ENCODE measurements at places on chromosomes 16 and 17. TPM values are rescaled to one million over a fixed set of nuclear protein-coding genes. Genes with fewer than 3 reads are reported as not detected.
A peak's percentile ranks its signal among the peaks of the same experiment; 100 is the strongest.

DNA sequence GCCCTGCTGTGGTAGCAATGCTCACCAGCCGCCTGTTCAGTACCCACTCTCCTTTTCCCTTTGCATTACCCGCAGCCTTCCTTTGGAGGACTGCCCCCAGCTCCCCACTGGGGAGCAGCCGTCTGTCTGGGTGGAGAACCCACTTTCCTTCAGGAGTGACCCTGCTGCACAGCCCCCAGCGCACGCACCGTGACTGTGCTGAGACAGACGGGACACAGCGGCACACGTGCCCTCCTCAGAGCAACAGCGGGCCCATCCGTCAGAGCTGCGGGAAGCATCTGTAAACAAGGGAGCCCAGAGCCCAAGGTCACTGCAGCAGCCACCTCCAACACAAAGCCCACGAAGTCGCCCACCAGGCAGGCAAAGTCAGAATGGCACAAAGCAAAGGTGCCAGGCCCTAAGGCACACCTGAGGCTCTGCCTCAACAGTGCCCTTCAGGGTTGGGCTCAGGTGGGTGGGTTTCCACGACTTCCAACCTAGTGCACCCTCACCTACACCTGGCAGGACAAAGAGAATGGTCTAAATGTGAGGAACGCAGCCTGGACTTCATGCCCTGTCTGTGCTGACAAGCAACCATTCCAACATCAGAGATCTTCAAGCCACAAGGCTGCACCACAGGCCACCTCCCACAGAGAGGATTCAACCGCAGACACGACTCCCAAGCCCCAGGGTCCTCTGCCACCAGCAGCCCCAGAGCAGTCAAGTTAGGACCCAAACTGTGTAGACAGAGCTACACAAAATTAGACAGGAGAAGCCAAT lies 9.9 kb downstream of the AXIN1 start:
- H3K36me3 ChIP-seq, result peaks cover 32% of the 10 kb centered on the region
- no peak overlapping the region for H3K4me3 ChIP-seq
- no peaks in the 10 kb centered on the region for H3K27me3 ChIP-seq
- DNase-seq, result no peak
- H3K4me1 ChIP-seq, result peaks cover 2% of the 10 kb centered on the region
- H3K27ac ChIP-seq, result peak overlapping the region; percentile 14

GRCh38 chr17:33688771-33689170 lies 395.7 kb upstream of the ASIC2 start:
- H3K27ac ChIP-seq, result no peak overlapping the region
- peaks cover 5% of the 10 kb centered on the region for H3K27me3 ChIP-seq
- H3K4me3 ChIP-seq, result no peak overlapping the region
- H3K4me1 ChIP-seq, result no peaks in the 10 kb centered on the region
- no peak for DNase-seq

GRCh38 chr16:10637337-10638037 lies 57.1 kb upstream of the EMP2 start:
- no peaks in the 10 kb centered on the region for H3K36me3 ChIP-seq
- no peak for DNase-seq
- H3K27me3 ChIP-seq, result peaks cover 11% of the 10 kb centered on the region
- H3K4me3 ChIP-seq, result no peak overlapping the region

DNA sequence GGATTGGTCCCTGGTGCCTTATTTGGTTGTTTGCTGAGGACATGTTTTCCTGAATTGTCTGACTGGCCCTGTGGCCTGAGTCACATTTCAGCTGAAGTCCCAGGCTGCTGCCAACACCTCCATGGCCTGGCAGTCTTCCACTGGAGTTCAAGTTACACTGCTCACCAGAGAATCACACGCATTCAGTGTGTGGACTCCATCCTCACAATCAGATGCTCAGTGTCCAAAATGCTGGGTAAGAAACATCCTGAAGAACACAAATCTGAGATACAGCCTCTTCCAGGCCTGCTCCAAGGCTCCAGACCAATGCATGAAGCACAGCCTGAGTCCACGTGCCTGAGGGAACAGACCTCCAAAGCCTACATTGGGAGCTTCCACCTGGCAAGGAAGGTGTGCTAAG lies 19.2 kb downstream of the CD300LB start:
- DNase-seq, result no peak
- H3K27me3 ChIP-seq, result peaks cover 15% of the 10 kb centered on the region
- H3K27ac ChIP-seq, result no peak overlapping the region
- no peaks in the 10 kb centered on the region for H3K4me1 ChIP-seq

DNA sequence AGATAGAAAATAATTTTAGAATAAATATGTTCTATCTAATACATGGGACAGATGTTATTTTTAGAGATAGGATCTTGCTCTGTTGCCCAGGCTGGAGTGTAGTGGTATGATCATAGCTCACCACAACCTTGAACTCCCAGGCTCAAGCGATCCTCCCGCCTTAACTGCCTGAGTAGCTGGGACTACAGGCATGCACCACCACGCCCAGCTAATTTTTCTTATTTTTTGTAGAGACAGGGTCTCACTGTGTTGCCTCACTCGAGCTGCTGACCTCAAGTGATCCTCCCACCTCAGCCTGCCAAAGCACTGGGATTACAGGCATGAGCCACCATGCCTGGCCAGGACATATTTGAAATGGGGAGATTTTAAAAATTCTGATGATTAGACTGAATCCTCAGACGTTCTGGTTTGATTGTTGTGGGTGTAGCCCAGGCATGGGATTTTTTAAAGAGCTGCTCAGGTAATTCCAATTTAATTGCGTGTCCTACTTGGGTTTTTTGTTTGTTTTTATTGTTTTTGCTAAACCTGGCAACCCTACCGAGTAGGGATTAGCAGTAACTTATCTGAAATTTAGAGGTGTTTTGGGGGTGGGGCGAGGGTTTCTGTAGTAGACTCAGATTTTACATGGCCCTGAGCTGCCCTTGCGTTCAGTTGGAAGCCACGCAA lies 142.9 kb downstream of the RAB11FIP4 start:
- H3K4me1 ChIP-seq, result peaks cover 2% of the 10 kb centered on the region
- peak overlapping the region; percentile 33 for H3K27ac ChIP-seq
- H3K4me3 ChIP-seq, result no peak overlapping the region

Gene ADAP2
- 2.3 TPM for total RNA-seq

GRCh38 chr16:56355221-56355620 lies 70.1 kb downstream of the AMFR start:
- peaks cover 12% of the 10 kb centered on the region for H3K4me1 ChIP-seq
- H3K27ac ChIP-seq, result no peak overlapping the region
- H3K27me3 ChIP-seq, result peaks cover 4% of the 10 kb centered on the region

Gene SLC16A11
- total RNA-seq, result 1.4 TPM

GRCh38 chr16:14500791-14501190 lies 129.3 kb downstream of the PARN start:
- no peaks in the 10 kb centered on the region for H3K36me3 ChIP-seq
- no peaks in the 10 kb centered on the region for H3K27me3 ChIP-seq
- no peak overlapping the region for H3K4me3 ChIP-seq
- H3K27ac ChIP-seq, result no peak overlapping the region
- DNase-seq, result no peak

Gene BRIP1
- total RNA-seq, result 14.3 TPM

DNA sequence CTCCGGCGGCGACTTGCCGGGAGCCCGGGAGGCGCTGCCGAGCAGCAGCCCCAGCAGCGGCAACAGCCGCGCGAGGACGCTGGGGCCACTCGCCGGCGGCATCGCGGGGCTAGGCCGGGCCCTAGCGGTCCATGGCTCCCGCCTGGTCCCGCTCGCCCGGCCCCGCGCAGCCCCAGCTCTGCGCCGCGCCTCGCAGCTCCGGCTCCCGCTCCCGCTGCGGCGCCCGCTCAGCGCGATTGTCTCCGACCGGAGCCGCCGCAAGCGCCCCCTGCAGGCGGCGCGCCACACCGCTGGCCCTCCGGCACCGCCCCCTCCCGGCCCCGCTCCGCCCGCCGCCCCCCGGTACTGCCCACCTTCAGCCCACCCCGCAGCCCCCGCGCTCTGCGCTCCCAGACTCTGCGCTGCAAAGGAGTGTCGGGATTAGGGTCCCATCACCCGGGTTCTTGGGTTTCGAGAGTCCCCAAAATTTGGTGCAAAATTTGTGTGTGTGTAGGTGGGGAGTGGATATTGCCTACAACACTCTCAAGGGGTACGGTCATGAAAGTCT lies at the start of gene FAM171A2:
Gene FAM171A2 (minus strand): TSS at position 241 of the 547 bp plus-strand sequence. CDS start 139 bp downstream, at position 102.
- peaks cover 29% of the 10 kb centered on the region for H3K27me3 ChIP-seq
- peaks cover 15% of the 10 kb centered on the region for H3K4me1 ChIP-seq
- H3K27ac ChIP-seq, result peak within 1 kb of the TSS; percentile 83

DNA sequence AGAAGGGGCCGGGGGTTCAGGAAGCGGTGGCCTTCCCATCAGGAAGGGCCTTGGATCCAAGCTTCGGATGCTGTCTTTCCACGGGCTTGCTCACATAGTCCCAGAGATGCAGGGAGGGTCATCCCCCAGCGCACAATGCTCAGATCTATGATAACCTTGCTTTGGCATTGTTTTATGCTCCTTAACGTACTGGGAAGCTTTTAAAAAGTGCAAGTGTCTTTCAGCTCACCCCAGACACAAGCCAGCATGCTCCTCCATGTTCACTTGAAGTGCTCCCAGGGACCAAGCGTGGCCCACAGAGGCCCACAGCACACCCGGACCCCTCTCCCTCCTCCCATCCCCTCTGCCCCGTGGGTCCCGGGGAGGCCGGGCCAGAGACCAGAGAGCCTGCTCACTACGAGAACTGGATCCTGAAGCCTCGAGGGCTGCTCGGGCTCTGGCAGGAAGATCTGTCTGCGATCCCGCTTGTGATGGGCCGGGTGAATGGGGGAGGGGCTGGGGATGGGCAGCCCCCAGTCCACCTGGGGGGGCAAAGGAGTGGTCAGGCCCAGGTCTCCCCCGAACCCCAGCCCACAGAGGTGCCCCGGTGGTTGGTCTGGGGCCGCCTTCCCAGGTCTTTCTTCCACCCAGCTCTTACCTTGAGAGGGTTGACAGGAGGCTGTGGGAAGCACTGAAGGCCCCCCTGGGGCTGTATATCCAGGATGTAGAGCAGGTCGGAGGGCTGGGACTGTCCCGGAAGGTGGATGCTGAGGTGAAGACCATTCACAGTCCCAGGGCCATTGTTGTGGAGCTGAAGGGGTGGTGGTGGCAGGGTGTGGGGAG lies 11.8 kb upstream of the FAM171A2 start:
- peaks cover 4% of the 10 kb centered on the region for H3K27me3 ChIP-seq
- no peak overlapping the region for H3K4me3 ChIP-seq
- H3K27ac ChIP-seq, result no peak overlapping the region
- peaks cover 2% of the 10 kb centered on the region for H3K4me1 ChIP-seq
- H3K36me3 ChIP-seq, result no peaks in the 10 kb centered on the region

Gene TBC1D3G
- total RNA-seq, result not detected

- no peak overlapping the region for H3K27ac ChIP-seq
- H3K4me3 ChIP-seq, result no peak overlapping the region
- no peak for DNase-seq
- peaks cover 8% of the 10 kb centered on the region for H3K27me3 ChIP-seq
These were observed 16.5 kb upstream of the NSMCE1 start for GRCh38 chr16:27284865-27285675.

DNA sequence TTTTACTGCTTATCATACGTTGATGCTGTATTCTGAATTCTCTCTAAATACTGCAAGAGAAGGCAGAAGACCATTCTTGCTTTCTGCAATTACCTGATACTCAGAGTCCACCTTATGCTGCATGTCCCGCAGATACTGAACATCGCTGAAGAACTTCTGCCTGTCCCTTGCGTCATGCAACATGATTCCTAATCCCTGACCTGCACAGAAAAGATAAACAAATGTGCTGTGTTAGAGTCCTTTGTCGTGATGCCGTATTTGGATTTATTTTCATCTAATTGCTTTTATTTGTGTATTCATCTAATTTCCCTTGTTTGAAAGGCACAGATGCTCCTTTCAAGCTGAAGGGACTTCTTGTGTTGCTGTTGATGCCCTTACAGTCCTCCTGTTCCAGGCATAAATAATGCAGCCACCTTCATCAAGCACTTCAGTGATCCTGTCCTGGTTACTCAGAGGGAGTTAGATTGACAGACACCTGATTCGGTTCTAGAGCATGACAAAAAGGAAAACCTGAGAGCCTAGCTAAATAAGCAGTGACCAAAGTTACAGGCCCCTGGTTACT lies 6.5 kb downstream of the MARCHF10 start:
- H3K4me1 ChIP-seq, result peaks cover 12% of the 10 kb centered on the region
- DNase-seq, result no peak
- H3K27ac ChIP-seq, result no peak overlapping the region
- H3K27me3 ChIP-seq, result peaks cover 31% of the 10 kb centered on the region
- no peaks in the 10 kb centered on the region for H3K36me3 ChIP-seq
- no peak overlapping the region for H3K4me3 ChIP-seq

GRCh38 chr16:15519790-15520189 lies 85.4 kb downstream of the BMERB1 start:
- peaks cover 8% of the 10 kb centered on the region for H3K27me3 ChIP-seq
- H3K36me3 ChIP-seq, result no peaks in the 10 kb centered on the region

Gene ZG16
- total RNA-seq, result not detected

- no peaks in the 10 kb centered on the region for H3K36me3 ChIP-seq
- peak overlapping the region; percentile 84 for H3K27ac ChIP-seq
- no peak for DNase-seq
- peaks cover 22% of the 10 kb centered on the region for H3K4me1 ChIP-seq
- peaks cover 4% of the 10 kb centered on the region for H3K27me3 ChIP-seq
These were observed 68.6 kb upstream of the TOB1 start for GRCh38 chr17:50934672-50935220.

Gene TPPP3
- 17.5 TPM for total RNA-seq

GRCh38 chr16:20870122-20870820 lies 29.9 kb downstream of the DCUN1D3 start:
- peaks cover 32% of the 10 kb centered on the region for H3K4me1 ChIP-seq
- no peak overlapping the region for H3K27ac ChIP-seq
- no peak for DNase-seq
- no peak overlapping the region for H3K4me3 ChIP-seq

Gene TBC1D3K
- not detected for total RNA-seq

Gene TP53TG3
- not detected for total RNA-seq

GRCh38 chr16:46629331-46630219 lies 8.4 kb upstream of the SHCBP1 start:
- no peak overlapping the region for H3K27ac ChIP-seq
- no peaks in the 10 kb centered on the region for H3K36me3 ChIP-seq
- H3K27me3 ChIP-seq, result peaks cover 9% of the 10 kb centered on the region
- no peak overlapping the region for H3K4me3 ChIP-seq
- peaks cover 6% of the 10 kb centered on the region for H3K4me1 ChIP-seq

DNA sequence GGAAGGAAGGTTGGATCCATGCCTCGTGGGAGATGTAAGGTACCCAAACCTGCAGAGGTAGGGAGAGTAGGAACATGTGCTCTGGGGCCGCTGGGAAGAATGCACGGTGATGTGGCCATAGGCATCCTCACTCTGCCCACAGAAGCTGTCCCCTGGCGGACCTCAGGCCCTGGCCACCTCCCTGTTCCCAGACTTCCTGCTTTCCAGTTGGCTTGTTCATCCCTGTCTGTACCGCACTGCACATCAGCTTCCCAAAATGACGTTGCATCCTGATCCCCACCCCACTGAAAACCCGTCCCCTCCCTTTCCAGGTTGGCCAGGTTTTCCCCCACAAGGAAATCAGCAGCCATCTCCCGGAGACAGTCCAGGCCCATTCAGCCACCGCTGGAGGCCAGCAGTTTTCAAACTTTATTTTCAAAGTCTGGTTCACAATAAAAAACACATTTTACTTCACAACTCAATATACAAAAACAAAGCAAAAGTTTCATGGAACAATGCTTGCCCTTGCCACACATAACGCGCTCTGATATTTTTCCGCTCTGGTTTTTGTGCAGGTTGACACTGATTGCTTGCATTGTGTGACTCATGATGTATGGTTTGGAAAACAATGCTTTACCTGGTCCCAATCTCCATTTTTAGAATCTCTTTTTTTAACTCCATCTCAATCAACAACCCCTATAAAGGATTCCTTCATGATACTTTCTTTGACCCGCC lies 143.0 kb downstream of the GAS7 start:
- no peaks in the 10 kb centered on the region for H3K36me3 ChIP-seq
- peaks cover 6% of the 10 kb centered on the region for H3K27me3 ChIP-seq
- H3K4me3 ChIP-seq, result no peak overlapping the region
- DNase-seq, result no peak

GRCh38 chr17:68719431-68719830 lies 118.3 kb upstream of the FAM20A start:
- no peak for DNase-seq
- H3K27ac ChIP-seq, result no peak overlapping the region
- H3K36me3 ChIP-seq, result no peaks in the 10 kb centered on the region
- no peak overlapping the region for H3K4me3 ChIP-seq
- H3K27me3 ChIP-seq, result no peaks in the 10 kb centered on the region

Gene NME2
- 318 TPM for total RNA-seq

Measured in progenitor cell of endocrine pancreas (in vitro differentiated cells).